Breast epithelium (tissue), 4 donors: ENCODE measurements at places on chromosomes 1 and 21. TPM values are rescaled to one million over a fixed set of nuclear protein-coding genes. Genes with fewer than 3 reads are reported as not detected.

Gene PPM1J
- 0.32 TPM for total RNA-seq

Gene OPRD1
- total RNA-seq, result not detected

Gene FMO2
- 132 TPM for total RNA-seq

Gene KPRP
- not detected for total RNA-seq

Gene HNRNPCL2
- not detected for total RNA-seq

Gene G0S2
- 198 TPM for total RNA-seq

Gene KIF26B
- total RNA-seq, result 0.33 TPM

Gene IFNAR2
- 16.5 TPM for total RNA-seq

Gene DCDC2B
- not detected for total RNA-seq

Gene FAM43B
- 0.29 TPM for total RNA-seq

Gene SLC9C2
- total RNA-seq, result not detected

Gene ERRFI1
- 379 TPM for total RNA-seq

Gene TSPAN2
- total RNA-seq, result 2.6 TPM
